Left ventricle myocardium inferior (tissue), 1 donor: ENCODE measurements at places on chromosomes 1 and 21.
A peak's percentile ranks its signal among the peaks of the same experiment; 100 is the strongest.

GRCh38 chr1:78678324-78678723, 28.7 kb downstream of the IFI44 start:
- no peak overlapping the region for H3K27ac ChIP-seq
- no peak overlapping the region for H3K4me3 ChIP-seq
- H3K4me1 ChIP-seq = no peaks in the 10 kb centered on the region

DNA sequence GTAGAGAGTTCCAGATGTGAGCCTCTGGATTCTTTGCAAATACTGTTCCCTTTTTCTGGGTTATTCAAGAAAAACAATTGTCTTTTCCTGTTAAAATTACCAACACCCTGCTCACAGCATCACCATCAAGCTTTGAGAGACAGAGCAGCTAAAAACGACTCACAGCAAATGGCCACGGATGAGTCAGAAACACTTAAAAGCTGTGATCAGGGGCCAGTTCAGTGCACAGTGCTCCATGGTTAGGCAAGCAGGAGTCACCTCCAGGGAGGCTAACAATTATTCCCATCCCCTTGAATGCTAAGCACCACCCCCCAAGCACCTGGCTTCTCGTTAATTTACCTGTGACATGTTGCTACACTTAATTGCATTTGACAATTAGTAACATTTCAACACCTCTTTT, 128.4 kb upstream of the CAMK1G start:
- H3K36me3 ChIP-seq = no peaks in the 10 kb centered on the region
- H3K4me3 ChIP-seq = no peak overlapping the region
- peaks cover 4% of the 10 kb centered on the region for H3K4me1 ChIP-seq
- no peak overlapping the region for H3K27ac ChIP-seq

GRCh38 chr1:42816585-42817439, at the start of the genes ERMAP and SVBP:
Gene ERMAP, plus strand, starts transcription at chr1:42817122. Its CDS starts 13,327 bp downstream, at chr1:42830449.
Gene SVBP, minus strand, starts transcription at chr1:42817397. Its CDS starts 853 bp downstream, at chr1:42816544.
- peak; percentile 94 for DNase-seq
- peak within 1 kb of the TSS; percentile 71 for H3K4me3 ChIP-seq
- peak within 1 kb of the TSS; percentile 100 for H3K27ac ChIP-seq
- H3K4me1 ChIP-seq = peaks cover 25% of the 10 kb centered on the region

GRCh38 chr1:2966449-2967328, 54.6 kb upstream of the ACTRT2 start:
- H3K36me3 ChIP-seq = no peaks in the 10 kb centered on the region
- no peak overlapping the region for H3K27ac ChIP-seq
- peak; percentile 4 for DNase-seq
- peaks cover 51% of the 10 kb centered on the region for H3K27me3 ChIP-seq

DNA sequence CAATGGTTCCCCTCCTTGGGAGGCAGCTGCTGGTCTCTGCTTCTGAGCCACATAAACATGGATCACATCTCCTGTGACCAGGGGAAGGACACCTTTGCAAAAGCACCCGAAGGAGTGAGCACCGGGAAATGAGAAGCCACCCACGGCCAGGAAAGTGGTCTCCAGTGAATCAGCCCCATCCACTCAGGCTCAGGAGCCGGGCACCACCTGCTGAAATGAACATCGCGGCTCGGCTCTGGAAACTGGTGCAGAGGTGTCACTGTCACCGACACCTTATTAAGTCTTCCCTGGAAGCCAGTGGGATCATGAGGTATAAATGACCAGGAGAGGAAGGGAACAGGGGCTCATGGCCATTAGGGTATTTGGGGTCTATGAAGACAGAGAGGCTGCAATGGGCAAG, 207.2 kb upstream of the C1orf174 start:
- no peak overlapping the region for H3K4me3 ChIP-seq
- H3K27me3 ChIP-seq = peaks cover 66% of the 10 kb centered on the region
- H3K27ac ChIP-seq = no peak overlapping the region

- DNase-seq = no peak
- no peaks in the 10 kb centered on the region for H3K4me1 ChIP-seq
- H3K27ac ChIP-seq = no peak overlapping the region
- no peak overlapping the region for H3K4me3 ChIP-seq
Observed at GRCh38 chr1:210445931-210446330, 117.2 kb downstream of the HHAT start.

- DNase-seq = no peak
- peaks cover 27% of the 10 kb centered on the region for H3K4me1 ChIP-seq
- peak overlapping the region; percentile 69 for H3K27ac ChIP-seq
- no peak overlapping the region for H3K4me3 ChIP-seq
- H3K27me3 ChIP-seq = no peaks in the 10 kb centered on the region
- peaks cover 14% of the 10 kb centered on the region for H3K36me3 ChIP-seq
Observed at GRCh38 chr1:43835082-43836021, 98.2 kb upstream of the ARTN start.

DNA sequence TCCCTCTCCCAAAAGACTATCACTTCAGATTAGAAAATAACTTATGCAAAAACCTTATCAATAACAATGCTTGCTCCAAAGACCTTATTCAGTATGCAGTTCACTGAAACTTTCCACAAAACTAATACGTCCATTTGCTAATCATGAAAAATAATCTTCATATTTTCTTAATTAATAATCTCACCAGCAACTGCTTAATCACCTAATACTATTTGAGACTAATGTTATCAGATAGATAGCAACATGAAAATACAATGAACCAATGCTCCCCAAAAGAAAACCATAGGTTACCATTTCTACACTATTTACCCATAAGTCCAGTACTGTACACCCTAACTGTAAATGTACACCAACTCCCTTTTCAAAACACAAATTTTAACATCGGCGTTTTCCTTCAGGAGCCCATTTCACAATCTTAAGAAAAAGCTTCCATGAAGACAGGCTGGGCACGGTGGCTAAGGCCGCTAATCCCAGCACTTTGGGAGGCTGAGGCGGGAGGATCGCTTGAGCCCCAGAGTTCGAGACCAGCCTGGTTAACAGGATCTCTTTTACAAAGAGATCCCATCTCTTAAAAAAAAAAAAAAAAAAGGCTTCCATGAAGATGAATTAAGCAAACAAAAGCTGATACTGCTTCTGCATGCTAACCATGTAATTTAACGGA, 1.7 kb downstream of the GNB1 start:
- no peaks in the 10 kb centered on the region for H3K36me3 ChIP-seq
- no peaks in the 10 kb centered on the region for H3K27me3 ChIP-seq
- H3K4me3 ChIP-seq = peak overlapping the region; percentile 96
- no peak for DNase-seq
